ENCODE measurements at places on chromosomes 11 and 22.

GRCh38 chr11:118868659-118869058 is 15.0 kb upstream of the CXCR5 start:
- no peak for DNase-seq

GRCh38 chr11:70570693-70571395 is 172.5 kb downstream of the CTTN start:
- no peak for DNase-seq

- DNase-seq: no peak
Measured at GRCh38 chr11:133509924-133510697, 22.2 kb downstream of the OPCML start.

GRCh38 chr11:43579919-43580276 is 100.6 kb upstream of the HSD17B12 start:
- DNase-seq: no peak

- no peak for DNase-seq
Measured at GRCh38 chr11:83608571-83608970, 322.4 kb upstream of the CCDC90B start.

GRCh38 chr11:26778000-26778757 is 56.3 kb upstream of the SLC5A12 start:
- no peak for DNase-seq

- no peak for DNase-seq
Measured at GRCh38 chr11:47980907-47981621, 705 bp downstream of the PTPRJ start.

GRCh38 chr22:17113600-17113999 is 7.6 kb downstream of the TMEM121B start:
- DNase-seq: no peak

GRCh38 chr11:7664867-7665266 is 8.4 kb downstream of the CYB5R2 start:
- DNase-seq: no peak

DNA sequence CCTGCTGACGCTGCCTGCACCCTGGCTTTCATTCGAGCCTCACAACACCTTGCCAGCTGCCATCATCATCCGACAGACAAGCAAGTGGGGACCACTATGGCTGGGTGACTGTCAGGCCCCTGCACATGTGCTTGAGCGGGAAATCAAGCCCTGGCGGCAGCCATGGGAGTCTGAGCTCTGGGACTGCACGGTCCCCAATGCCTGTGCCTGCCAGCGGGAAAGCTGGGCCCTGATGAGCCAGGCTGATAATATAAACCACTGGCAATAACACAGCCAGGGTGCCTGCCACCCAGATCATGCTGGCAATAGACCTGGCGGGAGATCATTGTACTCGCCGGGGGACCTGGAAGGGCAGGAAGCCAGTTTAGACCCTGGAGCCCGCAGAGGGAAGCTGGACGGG is 2.5 kb downstream of the FGF3 start:
- DNase-seq: no peak

GRCh38 chr11:46127150-46127638 is 5.9 kb upstream of the PHF21A start:
- DNase-seq: no peak

DNA sequence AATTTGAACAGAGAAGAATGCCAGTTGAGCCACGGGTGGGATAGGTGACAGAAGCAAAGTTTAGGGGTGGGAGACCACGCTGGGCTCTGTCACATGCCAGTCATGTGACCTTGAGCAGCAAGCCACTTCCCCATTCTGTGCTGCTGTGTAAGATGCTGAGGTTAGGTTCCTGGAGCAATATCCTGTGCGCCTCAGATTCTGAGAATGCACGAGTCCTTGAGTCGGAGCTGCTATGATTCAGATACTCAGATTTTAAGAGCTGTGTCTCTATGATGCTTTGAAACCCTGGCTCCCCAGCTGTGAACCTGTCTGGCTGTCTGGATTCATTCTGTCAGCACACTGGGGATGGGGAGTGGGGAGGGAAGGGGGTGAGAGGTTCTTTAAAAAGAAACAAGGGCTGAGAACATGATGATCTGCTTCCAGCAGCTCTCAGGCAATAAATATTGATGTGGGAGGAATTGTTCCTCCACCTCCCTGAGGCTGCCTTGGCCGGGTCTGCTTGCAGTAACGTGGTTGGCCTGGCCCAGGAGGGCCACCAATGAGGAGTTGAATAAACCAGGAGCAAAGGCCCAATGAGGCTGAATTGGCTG is 24.0 kb downstream of the SLCO2B1 start:
- DNase-seq: no peak

DNA sequence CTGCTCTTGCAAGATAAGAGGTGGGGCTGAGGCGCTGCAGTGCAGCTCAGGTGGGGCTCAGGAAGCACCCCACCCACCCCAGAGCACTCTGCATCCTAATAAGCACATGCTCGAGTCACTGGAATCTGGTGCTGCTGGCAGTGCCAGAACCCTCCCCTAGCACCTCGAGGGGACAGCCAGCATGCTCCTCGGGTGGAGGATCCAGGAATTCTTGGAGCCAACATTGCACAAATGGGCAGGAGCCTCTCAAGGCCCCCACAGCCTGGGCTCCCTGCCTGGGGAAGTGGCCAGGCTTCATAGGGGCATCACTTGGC is 27.5 kb upstream of the CABP7 start:
- peak; percentile 37 for DNase-seq
